Posterior cingulate gyrus (tissue), 11 donors: ENCODE measurements at places on chromosomes 5 and 9.

- no peak for DNase-seq
Measured at GRCh38 chr5:159759791-159760290, 156.4 kb upstream of the ADRA1B start.

- DNase-seq = no peak
Measured at GRCh38 chr9:99015890-99016289, 72.2 kb downstream of the COL15A1 start.

DNA sequence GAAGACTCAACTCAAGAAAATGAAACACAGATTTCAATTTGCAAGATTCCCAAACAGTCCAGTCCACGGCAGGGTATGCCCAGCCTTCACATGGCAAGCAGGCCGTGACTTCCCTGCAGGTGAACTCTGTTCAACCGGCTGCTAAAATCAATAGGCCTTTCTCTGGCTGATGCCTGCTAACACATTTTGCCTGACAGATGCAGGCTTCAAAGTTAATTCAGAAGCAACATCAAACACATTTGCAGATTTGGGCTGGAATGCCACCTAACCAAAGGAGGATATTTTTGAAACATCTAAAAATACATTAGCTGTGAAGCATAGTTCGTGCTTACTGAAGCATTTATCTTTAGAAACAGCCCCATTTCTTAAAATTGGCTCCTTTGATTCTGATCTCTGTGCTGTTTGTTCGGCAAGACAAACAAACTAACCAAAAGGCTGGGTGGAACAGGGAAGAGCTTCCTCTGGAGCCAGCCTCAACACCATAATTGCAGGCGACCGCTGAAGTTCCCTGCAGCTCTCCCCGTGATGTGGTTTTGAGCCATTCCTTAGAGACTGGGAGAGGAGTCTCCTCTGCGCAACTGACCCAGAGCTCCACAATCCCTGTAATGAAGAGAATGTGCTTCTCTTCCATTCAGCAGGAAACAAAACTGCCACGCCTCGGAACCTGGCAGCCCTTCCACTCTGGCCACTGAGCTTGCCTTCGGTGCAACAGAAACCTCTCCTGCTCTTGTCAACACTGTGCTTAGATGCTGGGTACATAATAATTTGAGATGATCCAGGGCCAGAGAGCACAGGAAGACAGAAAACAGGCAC lies 126.5 kb downstream of the MYO10 start:
- no peak for DNase-seq

- DNase-seq = no peak
Measured at GRCh38 chr5:14261856-14262611, 118.9 kb downstream of the TRIO start.

DNA sequence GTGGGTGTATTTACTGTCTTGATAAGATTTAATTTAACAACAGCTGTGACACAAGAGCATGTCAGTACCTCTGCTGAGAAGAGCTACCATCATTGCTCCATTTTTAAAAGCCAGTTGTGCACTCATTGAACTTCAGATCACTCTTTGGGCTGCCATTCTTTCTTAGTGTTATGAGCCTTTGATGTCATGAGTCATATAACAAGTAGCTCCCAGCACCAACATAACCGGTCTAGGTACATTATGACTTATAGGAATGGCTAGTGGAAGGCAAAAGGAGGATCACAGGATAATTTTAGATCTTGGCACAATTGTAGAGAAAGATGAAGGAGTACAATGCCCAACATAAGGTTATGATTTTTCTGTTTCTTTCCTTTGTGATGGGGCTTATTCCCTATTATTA lies 170.8 kb upstream of the FBN2 start:
- no peak for DNase-seq

GRCh38 chr9:127081250-127082185 lies 40.9 kb downstream of the ANGPTL2 start:
- no peak for DNase-seq

DNA sequence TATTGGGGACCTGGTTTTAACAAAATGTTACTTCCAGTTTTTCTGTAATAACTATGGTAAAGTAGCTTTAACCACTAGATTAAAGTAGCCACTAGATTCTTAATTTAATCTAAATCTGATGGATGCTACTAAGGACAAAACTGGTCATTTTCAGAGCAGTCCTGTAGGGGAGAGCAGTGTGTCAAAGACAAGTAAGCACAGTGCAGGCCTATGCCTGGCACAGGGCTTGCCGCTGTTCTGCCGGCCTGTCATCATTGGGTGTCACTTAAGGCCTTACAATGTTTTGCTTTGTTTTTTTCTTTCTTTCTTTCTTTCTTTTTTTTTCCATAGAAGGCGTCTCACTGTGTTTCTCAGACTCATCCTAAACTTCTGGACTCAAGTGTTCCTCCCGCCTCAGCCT lies 53.0 kb upstream of the NXNL2 start:
- peak; percentile 46 for DNase-seq

GRCh38 chr5:67205981-67206380 lies 9.4 kb upstream of the CD180 start:
- DNase-seq = no peak

DNA sequence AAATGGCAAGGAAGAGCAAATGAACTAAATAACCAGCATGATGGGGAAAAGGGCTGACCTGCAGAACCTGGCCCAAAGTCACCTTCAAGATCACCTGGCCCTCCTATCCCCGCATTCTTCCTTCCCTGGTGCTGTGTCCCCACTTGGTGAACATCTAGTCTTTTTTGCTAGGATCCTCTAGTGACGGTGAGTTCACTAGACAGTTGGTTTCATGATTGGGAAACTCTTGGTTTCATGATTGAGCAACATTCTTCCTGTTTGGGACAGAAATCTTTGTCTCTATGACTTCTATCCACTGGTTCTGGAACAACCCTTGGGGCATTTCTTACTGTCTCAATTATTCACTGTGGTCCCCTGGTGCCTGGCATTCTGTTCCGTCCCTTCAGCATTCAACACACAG lies 50.2 kb upstream of the DAB2IP start:
- no peak for DNase-seq

DNA sequence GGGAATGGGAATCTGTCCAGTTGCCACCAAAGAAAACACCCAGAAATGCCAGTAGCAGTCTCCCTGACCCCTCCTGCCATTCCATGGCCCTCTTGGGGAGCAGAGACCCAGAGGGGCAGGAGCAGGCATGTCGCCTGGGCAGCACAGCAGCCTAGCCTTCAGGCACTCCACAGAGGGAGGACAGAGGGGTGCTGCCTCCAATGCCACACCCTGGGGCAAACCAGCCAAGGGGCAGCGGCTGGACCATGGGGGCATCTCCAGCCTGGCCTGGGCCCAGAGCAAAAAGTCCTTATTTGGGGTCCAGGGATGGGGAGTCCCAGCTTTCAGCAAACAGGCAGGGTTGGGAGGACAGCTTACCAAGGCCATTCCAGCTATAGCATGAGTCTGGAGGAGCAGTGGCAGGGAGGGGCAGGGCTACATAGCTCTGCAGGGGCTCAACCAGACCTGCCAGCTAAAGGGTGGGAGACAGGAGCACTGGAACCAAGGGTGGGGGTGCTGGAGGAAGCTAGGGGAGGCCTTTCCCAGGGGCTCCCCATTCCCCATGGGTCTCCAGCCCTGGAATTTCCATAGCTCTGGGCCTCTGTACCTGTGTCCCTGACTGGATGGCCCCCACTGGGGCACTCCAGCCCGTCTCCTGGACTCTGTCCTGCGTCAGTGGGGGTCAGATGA lies 6.7 kb downstream of the BRD3 start:
- DNase-seq = no peak

- DNase-seq = no peak
Measured at GRCh38 chr5:127425037-127425436, 92.4 kb upstream of the PRRC1 start.

DNA sequence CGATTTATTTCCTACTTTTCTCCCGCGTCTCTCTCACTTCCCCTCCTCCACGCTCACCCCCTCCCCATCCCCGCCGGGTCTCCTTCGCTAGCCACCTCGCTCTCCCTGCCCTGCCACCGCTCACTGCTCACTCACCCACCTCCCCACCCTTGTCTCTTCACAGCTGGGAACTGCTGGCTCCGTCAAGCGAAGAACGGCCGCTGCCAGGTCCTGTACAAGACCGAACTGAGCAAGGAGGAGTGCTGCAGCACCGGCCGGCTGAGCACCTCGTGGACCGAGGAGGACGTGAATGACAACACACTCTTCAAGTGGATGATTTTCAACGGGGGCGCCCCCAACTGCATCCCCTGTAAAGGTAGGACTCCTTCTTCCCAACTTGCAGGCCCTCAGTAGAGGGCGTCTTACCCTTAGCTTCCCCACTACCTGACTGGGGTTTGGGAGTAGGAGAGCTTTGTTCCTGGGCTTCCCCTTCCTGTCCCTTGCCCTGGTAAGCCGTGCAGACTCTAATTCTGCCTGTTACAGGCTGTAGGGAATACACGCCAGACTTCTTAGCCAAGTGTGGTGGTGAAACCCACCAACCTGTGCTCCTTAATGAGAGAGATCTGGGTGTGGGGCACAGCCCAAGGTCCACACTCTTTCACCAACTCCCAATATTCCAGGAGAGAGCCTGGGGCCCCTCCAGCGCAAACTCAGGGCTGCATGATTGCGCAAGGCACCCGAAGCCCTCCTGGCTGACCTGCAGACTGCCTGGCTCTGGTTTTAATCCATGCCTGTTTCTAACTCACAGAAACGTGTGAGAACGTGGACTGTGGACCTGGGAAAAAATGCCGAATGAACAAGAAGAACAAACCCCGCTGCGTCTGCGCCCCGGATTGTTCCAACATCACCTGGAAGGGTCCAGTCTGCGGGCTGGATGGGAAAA lies 2.5 kb downstream of the FST start:
- peak; percentile 78 for DNase-seq
